ENCODE measurements at places on chromosomes 2 and 18. TPM values are rescaled to one million over a fixed set of nuclear protein-coding genes. Genes with fewer than 3 reads are reported as not detected.
A peak's percentile ranks its signal among the peaks of the same experiment; 100 is the strongest.

Gene STAT4
- 6.6 TPM for total RNA-seq

Gene OXER1
- total RNA-seq = 1.2 TPM

Gene OTOS
- not detected for total RNA-seq

Gene REV1
- total RNA-seq = 52.2 TPM

Gene ALPI
- not detected for total RNA-seq

- peak; percentile 59 for DNase-seq
Observed at GRCh38 chr2:95391641-95392310, 10.7 kb upstream of the FAHD2A start.

GRCh38 chr2:223051693-223052289, at the start of gene KCNE4:
Gene KCNE4, plus strand, starts transcription at chr2:223052190. Its CDS starts 641 bp downstream, at chr2:223052831.
- peak; percentile 56 for DNase-seq

DNA sequence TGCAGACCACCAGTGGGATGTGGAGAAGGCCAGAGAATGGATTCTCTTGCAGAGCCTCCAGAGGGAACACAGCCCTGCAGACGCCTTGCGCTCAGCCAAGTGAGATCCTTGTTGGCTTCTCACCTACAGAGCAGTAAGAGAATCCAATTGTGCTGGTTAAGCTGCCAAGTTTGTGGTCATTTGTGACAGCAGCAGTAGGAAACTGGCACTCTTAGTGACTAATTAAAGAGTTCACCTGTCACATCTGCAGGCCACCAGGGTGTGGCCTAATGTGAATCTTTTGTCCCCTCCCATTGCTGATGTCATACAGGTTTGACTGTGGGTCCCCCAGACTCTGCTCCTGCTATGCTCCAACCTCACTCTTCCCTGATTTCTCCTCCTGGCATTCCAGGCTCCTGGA, 235.9 kb downstream of the TFCP2L1 start:
- DNase-seq = no peak

- DNase-seq = peak; percentile 25
Observed at GRCh38 chr2:100235098-100235497, 87.2 kb downstream of the LONRF2 start.

GRCh38 chr2:235810252-235810651, 316.4 kb downstream of the AGAP1 start:
- no peak for DNase-seq

DNA sequence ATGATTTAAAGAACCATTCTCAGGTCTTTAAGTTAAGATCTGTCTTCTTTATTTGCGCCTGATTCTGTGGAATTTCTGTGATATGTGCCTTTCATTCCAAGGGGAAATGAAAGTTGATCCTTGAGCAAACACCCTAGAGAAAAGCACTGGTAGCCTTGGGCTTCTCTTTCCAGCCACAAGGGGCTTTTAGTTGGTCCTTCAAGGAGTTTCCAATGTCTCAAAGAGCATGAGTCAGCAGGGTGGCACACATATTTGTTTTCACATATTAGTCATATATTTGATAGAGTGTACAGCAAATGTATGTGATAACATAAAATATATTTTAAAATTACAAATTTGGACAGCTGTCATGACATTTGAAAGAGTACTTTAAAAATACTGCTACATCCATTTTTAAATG, 339.5 kb downstream of the TXNL1 start:
- DNase-seq = peak; percentile 50

GRCh38 chr2:158878003-158878402, 82.9 kb downstream of the DAPL1 start:
- no peak for DNase-seq

- no peak for DNase-seq
Observed at GRCh38 chr18:29588446-29589100, 1411.6 kb upstream of the CDH2 start.

DNA sequence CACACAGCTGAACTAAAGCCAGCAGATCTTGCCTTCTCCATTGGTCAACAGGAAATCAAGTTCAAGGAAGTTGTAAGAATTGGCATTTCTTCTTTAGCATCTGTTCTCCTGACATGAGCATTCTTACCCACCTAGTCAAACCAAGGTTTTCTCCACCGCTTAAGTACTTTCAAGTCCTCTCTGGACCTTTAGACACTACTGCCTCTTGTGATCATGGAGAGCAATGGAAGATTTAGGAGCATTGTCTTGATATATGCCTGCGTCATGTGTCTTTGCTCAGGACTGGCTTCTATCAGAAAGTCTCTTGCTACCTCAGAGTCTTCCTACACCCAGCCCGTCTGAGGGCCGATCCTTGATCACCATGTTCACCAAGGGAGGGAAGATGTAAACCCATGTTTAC, 262.2 kb downstream of the PHLPP1 start:
- DNase-seq = no peak

DNA sequence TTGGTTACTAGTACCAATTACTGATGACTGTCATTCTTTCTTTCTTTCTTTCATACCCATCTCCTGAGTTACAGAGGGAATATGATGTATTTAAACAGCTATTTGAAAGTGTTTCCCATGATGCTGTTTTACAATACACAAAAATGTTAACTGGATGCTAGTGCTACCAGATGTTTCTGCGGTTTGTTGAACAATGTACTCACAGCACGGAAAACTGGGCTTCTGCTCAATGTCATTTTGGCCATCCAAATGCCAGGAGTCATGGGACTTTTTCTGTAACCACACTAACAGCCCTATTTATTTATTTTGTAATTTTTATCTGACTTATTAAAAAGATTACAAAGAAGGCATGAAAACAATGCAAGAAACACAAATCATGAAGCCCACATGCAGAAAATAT, 313.8 kb downstream of the RIT2 start:
- DNase-seq = peak; percentile 5

Data from stomach (tissue), 19 donors.